ENCODE measurements at places on chromosomes 5 and 9.
A peak's percentile ranks its signal among the peaks of the same experiment; 100 is the strongest.

GRCh38 chr5:310941-311434 lies 10.5 kb upstream of the AHRR start:
- DNase-seq = no peak

- no peak for DNase-seq
These were observed 38.8 kb upstream of the RPL26L1 start for GRCh38 chr5:172920447-172920849.

- DNase-seq = no peak
These were observed 154.7 kb downstream of the KIAA0825 start for GRCh38 chr5:94463739-94464138.

- no peak for DNase-seq
These were observed 53.2 kb downstream of the IPPK start for GRCh38 chr9:92616655-92617111.

- peak; percentile 74 for DNase-seq
These were observed 45.7 kb downstream of the SLC46A2 start for GRCh38 chr9:112844771-112845542.
